ENCODE measurements at places on chromosomes 6 and 20.

- no peak for DNase-seq
These were observed 244.6 kb downstream of the PREX1 start for GRCh38 chr20:48583171-48583570.

DNA sequence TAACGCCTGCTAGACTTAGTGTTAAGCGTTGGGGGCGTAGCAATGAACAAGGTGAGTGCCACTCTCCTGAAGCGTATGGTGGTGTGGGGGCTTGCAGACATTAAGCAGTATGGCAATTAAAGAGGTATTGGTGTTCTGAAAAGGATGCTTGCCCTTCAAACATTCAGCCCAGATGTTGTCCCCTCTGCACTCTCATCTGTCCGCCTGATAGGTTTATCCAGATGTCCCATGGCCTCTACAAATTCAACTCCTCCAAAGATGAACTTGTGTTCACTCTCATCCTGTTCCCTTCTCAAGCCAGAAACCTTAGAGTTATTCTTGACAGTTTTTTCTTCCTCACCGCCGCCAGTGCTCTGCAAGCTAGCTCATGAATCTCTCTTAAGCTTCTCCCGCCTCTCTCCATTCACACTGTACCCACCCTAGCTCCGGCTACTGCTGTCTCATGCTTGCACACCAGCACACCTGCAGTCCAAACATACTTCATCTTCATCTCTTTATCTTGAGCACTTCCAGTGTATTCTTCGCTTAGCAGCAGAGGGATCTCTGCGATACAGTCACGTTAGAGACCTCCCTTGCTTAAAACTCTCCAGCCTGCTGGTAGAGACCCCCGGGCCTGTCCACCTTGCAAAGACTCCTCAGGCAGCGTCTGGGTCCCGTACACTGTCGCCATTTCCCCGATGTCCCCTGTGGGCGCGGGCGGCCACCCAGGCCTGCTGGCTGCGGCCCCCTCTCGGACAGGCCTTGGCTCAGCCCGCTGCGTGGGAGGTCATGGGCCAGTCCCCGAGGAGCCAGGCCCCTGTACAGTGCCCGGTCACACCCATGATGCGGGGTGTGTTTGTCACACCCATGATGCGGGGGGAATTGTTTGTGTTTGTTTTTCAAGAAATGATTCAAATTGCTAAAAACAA, 962 bp downstream of the DDX27 start:
- DNase-seq: no peak

DNA sequence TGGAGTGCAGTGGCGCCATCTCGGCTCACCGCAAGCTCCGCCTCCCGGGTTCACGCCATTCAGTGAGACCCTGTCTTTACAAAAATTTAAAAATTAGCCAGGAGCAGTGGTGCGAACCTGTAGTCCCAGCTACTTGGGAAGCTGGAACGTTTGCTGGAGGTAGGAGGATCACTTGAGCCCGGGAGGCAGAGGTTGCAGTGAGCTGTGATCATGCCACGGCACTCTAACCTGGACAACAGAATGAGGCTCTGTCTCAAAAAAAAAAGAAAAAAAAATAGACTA, 5.7 kb upstream of the PARD6B start:
- no peak for DNase-seq

- no peak for DNase-seq
These were observed 45.4 kb upstream of the BTN3A2 start for GRCh38 chr6:26319405-26320128.

GRCh38 chr20:32445539-32446273, 87.6 kb downstream of the ASXL1 start:
- no peak for DNase-seq

- DNase-seq: no peak
These were observed 29.4 kb downstream of the RAET1L start for GRCh38 chr6:149995971-149996370.

DNA sequence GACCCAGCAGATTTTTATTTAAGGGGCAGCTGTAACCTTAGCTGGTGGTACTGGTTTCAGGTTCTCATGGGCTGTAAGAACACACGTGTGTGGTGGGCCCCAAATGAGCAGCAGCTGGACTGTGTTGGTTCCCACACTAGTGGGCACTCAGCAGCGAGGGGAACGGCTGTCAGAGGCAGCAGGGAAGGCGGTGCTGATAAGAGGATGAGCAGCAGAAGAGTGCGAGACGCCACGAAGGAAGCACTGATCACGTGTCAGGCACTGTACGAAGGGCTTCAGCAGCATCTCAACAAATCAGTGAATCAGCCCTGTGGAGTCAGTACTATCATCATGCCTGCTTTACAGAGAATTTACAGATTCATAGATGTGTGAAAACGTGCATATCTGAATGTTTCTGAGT, 41.0 kb upstream of the EMILIN3 start:
- no peak for DNase-seq

- no peak for DNase-seq
These were observed 28.7 kb downstream of the RNF144B start for GRCh38 chr6:18415671-18416340.

DNA sequence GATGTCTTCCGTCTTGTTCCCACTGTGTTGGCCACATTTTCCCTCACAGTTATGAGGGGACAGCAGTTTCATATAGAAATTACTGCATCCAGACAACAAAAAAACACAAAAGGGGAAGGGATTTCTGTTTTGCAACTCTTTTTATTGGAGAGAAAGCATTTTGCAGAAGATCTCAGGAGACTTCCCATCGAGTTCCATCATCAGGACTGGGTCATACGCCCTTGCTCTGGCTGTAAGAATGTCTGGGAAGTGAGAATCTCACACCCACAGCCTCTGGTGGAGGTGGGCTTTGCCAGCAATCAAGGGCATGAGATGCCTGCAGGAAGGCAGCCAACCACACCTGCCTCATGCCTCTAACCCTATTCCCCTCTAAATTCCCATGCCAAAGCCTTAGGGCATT, 5.8 kb upstream of the IGF2R start:
- no peak for DNase-seq

DNA sequence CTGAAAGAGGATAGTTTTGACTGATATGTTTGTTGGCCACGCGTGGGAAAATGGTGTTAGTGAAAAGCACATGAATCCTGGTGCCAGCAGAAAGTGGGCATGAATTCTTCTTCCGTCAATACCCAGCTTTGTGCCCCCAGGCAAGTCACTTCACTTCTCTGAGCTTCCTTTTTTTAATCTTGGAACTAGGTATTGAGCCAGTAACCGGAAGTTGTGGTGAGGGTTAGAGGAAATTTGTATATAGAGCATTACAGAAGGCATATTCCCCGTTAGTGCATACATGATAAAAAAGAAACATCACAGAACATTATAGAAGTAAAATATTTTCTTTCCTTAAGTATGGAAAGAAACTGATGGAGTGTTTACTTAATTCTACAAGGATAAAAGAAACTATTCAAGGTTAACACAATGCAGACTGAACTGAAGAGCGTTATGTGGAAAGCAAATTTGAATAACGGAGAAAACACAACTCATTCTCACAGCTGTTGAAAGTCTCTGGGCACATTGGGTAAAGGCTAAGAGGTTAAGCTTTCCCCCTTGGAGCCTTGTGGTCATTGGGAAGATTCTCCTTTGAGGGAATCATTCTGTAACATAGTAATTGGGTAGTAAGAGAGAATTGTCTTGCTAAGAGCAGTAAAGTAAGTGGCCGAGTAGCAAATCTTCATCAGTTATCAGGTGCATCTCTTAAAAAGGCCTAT, 223.1 kb downstream of the BCAS1 start:
- DNase-seq: no peak

DNA sequence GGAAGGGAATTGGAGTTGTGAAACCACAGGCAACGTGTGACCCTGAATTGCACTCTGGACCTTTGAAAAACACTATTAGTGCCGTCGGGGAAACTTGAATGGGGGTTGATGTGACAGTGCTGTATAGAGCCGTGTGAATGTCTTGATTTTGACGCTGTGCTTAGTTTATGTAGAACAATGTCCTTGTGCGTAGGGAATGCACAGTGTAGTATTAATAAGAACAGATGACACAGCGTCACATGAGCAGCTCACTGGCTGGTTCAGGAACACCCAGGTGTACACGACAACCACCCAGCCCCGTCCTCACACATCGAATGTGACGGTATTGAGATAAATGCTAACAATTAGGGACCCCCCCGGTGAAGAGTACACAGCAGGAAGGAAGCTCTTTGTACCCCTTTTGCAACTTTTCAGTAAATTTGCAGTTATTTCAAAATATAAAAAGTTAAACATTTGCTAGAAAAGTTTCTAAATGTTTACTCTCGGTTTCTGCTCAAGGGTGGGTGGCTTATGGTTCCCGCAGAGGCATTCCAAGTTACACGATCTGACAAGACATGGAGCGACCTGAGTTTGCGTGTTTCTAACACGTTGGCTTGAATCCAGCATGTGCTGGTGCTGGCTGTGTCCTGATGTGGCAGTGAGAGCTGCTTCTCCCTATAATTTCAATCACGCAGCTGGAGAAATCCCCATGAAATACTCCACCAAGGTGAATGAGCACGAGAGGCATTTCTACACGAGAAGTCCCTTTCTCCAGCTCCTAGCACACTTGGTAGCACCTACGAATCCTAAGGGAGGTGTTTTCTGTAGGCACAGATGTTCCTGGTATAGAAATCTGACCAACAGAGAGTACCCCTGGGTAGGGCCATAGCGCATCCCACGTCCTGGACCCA, 208.0 kb upstream of the EXOC2 start:
- DNase-seq: no peak

DNA sequence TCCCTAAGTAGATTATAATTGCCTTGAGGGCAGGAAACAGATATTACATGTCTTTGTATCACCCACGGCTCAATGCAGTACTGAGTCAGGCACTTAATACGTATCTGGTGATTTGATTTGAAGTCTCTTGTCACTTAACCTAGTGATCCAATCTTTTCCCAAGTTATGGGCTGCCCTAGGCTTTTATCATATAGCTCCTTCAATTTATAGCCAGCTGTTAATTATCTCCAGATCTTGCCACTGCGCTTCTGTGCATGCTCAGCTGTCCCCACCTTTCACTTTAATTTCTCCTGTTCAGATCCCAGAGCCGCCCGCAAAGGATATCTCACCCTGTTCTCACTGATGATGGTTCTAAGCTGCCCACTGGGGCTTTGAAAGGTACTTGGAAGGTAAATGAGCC, 41.9 kb downstream of the SNHG17 start:
- DNase-seq: no peak

DNA sequence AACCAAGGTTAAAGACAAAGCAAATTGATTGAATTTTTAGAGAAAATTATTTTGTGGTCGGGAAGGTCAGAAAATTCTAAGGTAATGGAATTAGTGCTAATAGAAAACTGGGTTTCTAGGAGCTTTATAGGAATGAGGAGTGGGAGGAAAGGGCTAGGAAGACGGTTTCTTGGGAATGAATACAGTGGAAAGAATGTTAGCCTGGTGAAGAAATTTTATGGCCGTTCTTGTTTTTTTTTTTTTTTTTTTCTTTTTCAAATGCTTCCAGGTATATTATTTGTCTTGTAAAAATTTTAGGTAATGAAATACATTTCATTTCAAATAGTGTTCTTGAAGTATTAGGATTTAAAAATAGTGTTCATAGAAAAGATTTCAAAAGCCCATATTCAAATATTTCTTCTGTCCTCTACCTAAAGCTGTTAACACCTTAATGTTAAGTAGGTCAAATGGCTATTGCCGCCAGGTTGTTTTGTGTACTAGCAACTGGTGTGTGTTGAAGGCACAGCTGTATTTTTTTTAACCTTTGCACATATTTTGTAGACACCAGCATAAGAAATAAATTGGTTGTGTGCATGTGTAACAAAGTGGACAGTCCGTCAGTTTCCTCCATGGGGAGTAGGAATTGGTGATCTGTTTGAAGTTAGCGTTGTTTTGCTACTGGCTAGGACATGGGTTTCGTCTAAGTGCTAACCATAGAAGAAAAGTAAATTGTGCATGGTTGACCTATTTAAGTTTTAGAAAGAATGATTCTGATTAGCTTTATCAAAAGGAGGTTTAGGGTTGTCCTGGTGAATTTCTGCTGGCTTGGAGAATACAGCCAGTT, 32.3 kb downstream of the AFDN start:
- no peak for DNase-seq

DNA sequence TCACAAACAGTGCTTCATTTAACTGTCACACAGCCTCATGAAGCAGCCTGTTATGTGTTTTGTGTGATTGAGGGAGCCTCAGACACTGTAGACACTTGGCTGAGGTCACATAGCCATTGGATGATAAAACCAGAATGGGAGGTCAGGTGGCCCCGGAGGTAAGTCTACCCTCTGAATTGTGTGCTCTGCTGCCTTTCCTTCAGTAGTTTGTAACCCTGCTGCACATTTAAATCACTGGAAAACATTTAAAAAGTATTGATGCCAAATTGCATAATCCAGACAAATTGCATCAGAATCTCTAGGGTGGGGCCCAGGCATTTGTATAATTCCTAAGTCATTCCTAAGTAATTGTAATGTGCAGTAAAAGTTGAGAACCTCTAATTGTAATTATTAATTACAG, 85.2 kb upstream of the ECI2 start:
- DNase-seq: no peak

DNA sequence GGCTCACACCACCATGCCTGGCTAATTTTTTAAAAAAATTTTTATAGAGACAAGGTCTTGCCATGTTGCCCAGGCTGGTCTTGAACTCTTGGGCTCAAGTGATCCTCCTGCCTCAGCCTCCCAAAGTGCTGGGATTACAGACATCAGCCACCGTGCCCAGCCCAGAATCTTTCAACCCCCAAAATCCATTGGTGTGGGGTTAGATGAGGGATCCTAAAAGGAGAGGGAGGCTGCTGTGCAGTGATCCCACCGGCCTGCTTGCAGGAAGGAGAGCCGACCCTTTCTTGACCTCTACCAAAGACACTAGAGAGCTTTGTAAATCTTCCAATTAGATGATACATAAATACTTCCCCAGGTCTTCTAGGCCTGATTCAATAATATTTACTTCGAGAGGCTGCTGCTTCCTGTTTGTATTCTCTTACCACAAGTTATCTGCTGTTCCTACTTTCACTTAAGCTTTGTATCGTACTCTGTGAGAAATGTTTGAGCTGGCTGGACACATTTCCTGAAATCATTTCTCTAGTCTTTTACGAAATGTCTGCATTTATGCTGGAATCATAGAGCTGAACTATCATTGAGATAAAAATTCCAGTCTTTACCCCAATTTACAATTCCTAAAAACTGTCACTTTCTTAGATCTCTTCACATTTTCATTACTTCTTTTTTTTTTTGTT, 49.3 kb upstream of the IER3 start:
- DNase-seq: no peak

- no peak for DNase-seq
These were observed 55.8 kb upstream of the SMOC2 start for GRCh38 chr6:168385037-168385759.

DNA sequence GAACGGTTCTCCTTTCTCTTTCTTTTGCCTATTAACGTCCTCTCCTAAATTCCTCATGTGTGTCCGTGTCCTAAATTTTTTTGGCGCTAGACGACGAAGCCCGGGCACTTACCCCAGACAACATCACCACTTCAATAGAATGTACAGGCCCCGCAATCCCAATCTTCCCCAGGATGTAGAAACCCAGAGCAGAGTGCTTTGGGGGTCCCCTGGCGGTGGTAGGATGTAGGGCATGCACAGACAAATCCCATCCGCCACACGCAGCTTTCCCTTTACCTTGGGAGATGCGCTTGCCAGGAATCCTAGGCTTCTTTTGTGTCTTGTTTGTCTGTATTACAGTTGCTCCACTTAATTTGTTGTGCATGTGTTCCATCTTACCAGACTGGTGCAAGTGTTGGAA, 417.3 kb upstream of the ARID1B start:
- DNase-seq: no peak

Data from LoVo (cell line).